ENCODE measurements at places on chromosomes 1 and 21.

DNA sequence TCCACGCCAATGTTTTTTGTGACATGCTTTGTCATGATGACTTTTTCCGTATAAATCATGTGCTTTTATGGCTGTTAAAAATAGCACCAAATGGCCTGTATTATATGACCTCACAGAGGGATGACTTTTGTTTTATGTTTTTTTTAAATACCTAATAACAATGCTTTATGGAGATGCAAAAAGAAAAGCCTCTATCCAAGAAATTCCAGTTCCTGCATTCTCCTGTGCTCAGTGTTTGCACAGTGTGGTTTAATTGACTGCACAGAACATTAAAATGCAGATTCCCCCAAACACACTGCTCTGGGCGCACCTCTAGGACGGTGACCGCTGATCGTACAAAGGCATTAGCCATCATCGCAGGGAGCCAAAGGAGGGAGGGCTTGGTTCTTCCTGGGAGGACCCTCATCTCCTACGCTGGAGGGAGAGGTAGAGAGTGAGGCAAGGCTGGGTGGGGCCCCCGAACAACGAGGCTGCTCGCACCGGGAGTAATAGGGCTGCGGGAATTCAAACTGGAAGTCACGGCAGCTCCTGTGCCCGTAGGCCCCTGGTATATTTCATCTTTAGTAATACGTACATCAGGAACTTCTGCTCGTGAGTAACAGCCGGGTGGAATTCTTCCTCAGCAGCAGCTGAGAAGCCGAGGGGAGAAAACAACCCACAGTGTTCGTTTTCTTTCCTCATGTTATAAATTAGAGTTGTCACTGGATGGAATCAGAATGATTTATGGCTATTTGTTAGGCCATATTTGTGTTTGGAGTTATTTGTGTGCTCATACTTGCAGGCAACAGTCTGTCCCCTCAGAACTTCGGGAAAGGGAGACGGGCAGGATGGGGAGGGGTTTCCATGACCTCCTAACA lies 465.6 kb downstream of the CAMTA1 start:
- no peak for DNase-seq

DNA sequence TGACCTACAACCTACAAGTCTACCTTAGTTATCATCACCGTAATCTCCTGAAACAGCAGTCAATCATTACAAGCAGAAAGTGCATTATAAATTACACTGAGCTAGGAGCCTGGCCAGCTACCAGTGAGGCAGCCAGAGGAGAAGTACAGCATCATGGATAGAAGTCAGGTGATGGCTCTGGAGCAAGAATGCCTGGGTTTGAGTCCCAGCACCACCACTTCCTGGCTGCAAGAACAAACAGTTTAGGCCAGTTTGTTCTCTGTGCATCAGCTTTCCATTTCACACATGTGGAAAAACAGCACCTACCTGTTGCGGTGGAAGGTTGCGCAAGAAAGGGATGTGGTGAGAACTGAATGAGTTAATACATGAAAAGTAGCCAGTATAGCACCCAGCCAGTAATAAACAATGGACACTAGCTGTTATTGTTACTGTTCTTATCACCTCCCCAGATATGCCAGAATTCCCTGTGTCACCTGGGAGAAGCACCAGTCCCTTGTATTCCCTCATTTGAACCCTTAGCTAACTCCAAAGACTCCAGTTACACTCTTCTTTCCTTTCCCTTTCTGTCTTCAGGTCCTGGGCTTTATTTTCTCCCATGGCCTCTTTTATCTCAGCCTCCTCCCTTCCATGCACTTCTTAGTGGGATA lies 9.0 kb downstream of the CREG1 start:
- no peak for DNase-seq

- DNase-seq = no peak
Measured at GRCh38 chr1:167789501-167789900, 67.7 kb downstream of the MPZL1 start.

- DNase-seq = no peak
Measured at GRCh38 chr1:15414445-15414983, 4.8 kb downstream of the EFHD2 start.

DNA sequence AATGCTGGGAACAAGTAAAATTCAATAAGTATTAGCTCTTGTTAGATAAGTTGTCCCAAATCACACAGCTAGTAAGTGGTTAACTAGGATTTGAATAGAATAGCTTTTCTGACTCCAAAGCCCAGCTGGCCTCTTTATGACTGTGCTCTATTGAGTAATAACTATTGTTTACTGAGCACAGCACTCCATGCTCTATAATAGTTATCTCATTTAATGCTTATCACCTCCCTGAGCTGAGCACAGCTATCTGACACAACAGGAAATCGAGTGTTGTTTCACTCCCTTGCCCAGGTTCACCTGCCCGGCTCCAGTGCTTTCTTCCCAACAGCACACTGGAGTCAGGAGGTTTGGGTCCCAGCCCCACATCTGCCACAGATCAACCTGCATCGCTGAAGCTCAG lies 38.8 kb upstream of the STMN1 start:
- no peak for DNase-seq
